ENCODE measurements at places on chromosomes 5 and 9. TPM values are rescaled to one million over a fixed set of nuclear protein-coding genes. Genes with fewer than 3 reads are reported as not detected.
A peak's percentile ranks its signal among the peaks of the same experiment; 100 is the strongest.

GRCh38 chr5:83538786-83539462 lies 67.4 kb downstream of the VCAN start:
- no peak for DNase-seq
- no peaks in the 10 kb centered on the region for H3K4me1 ChIP-seq
- H3K27ac ChIP-seq = no peak overlapping the region
- H3K27me3 ChIP-seq = no peaks in the 10 kb centered on the region

GRCh38 chr5:149153193-149153750 lies 12.0 kb downstream of the ABLIM3 start:
- H3K27ac ChIP-seq = peak overlapping the region; percentile 20
- no peaks in the 10 kb centered on the region for H3K36me3 ChIP-seq
- peak overlapping the region; percentile 3 for H3K4me3 ChIP-seq

GRCh38 chr9:72773570-72773969 lies 179.3 kb downstream of the ALDH1A1 start:
- no peak overlapping the region for H3K27ac ChIP-seq
- H3K4me1 ChIP-seq = no peaks in the 10 kb centered on the region
- H3K36me3 ChIP-seq = no peaks in the 10 kb centered on the region
- peaks cover 2% of the 10 kb centered on the region for H3K27me3 ChIP-seq
- DNase-seq = no peak

INSL4 gene
- polyA plus RNA-seq = not detected

ANKRD33B gene
- not detected for polyA plus RNA-seq

ZSWIM6 gene
- 2.7 TPM for polyA plus RNA-seq

TMEFF1 gene
- polyA plus RNA-seq = not detected

Data from CD14-positive monocyte (primary cell).